BJ (cell line): ENCODE measurements at places on chromosomes 1 and 21.

GRCh38 chr1:47031059-47031458 lies 7.6 kb downstream of the CYP4X1 start:
- DNase-seq, result no peak

- DNase-seq, result no peak
These were observed 15.0 kb downstream of the ATF3 start for GRCh38 chr1:212623603-212624002.

DNA sequence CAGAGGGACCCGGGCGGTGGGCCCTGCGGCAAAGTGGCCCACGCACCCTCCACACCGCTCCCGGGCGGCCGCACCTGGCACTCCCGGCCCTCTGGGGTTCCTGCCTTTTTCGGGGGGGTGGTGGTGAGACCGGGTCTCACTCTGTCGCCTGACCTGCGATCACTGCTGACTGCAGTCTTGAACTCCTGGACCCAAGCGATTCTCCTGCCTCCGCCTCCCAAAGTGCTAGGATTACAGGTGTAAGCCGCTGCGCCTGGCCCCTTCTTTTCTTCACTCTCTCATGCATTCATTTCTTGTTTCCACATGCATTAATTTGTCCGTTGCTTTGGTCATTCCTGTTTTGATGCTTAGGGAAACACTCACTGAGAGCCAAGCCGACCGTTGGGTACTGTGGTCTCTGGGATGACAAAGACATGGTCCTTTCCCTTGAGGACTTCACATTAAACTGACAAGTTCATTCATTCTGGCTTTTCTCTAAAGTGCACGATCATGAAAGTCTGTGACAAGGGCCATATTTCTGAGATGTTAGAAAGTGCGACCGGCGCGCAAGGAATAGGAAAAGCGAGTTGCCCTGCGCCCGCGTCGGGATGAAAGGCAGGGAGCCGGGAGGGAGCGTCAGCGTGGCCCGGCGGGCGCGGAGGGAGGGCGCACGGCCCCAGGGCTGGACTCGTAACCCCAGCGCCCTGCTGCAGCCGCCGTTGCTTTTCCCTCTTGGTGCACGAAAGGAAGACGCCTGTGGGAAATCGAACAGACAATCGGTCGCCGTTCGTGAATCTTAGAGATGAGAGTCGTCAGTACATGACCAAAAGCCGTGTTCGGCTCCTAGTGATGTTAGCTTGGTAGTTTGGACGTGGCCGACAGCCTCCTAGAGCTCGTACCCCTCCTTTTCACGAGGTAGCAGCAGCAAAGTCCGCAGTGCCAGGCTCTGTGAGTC lies 1.0 kb upstream of the MCOLN2 start:
- DNase-seq, result no peak

DNA sequence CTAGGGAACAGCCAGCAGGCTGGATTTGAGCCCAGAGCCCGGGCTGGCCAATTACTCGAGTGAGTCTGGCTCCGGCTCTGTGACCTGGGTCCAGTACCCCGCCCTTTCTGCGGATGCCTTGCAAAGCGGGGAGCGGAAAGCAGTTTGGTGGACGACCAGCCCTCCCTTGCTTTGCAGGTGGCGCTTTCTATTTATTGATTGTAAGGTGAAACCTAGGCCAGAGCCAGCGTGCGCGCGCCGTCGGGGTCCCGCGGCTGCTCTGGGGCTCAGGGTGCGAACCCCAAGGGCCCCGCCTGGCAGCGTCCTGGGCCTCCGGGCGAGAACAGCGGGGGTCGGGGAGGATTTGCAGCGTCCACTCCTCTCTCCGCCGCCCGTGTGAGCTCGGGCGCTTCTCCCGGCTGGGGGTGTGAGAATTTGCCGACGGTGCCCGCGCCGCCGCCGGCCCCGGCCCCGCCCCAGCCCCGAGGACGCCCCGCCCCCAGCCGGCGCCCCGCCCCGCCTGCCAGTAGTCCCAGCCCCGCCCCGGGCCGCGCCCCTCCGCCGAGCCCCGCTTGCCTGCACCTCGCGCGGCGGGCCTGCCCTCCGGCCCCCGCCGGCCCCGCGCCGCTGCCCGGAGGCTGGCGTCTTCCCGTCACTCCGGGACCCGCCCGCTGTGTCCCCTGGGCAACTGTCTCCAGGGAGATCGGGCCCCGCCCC lies 37.6 kb downstream of the PIK3CD start:
- no peak for DNase-seq

DNA sequence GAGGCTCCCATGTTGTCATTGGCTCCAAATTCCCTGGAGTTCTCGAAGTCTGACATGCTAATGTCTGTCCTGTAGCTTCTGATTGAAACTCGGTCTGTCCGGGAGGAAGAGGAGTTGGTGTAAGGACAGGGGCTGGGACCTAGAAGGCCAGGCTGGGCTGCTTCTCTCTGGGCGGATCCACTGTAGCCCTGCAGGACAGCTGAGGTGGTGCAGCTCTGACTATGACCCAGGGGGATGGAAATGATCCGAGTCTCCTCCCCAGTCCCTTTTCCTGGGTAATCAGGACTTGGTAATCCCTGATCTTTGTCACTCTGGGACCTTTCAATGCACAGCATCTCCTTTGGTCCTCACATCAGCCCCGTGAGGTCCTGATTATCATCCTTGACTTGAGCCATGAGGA lies 10.0 kb upstream of the FCMR start:
- no peak for DNase-seq

- DNase-seq, result peak; percentile 63
These were observed 116.1 kb upstream of the LMO4 start for GRCh38 chr1:87212431-87213134.
